Fibroblast of lung (primary cell): ENCODE measurements at places on chromosomes 5 and 9.

- DNase-seq, result peak; percentile 70
Measured at GRCh38 chr5:77882670-77883257, 106.6 kb upstream of the TBCA start.

GRCh38 chr9:133935328-133936005, 56.7 kb downstream of the VAV2 start:
- peak; percentile 93 for DNase-seq

GRCh38 chr9:17476401-17476800, 102.5 kb upstream of the SH3GL2 start:
- DNase-seq, result no peak

- DNase-seq, result no peak
Measured at GRCh38 chr5:15808577-15808976, 308.6 kb downstream of the FBXL7 start.

DNA sequence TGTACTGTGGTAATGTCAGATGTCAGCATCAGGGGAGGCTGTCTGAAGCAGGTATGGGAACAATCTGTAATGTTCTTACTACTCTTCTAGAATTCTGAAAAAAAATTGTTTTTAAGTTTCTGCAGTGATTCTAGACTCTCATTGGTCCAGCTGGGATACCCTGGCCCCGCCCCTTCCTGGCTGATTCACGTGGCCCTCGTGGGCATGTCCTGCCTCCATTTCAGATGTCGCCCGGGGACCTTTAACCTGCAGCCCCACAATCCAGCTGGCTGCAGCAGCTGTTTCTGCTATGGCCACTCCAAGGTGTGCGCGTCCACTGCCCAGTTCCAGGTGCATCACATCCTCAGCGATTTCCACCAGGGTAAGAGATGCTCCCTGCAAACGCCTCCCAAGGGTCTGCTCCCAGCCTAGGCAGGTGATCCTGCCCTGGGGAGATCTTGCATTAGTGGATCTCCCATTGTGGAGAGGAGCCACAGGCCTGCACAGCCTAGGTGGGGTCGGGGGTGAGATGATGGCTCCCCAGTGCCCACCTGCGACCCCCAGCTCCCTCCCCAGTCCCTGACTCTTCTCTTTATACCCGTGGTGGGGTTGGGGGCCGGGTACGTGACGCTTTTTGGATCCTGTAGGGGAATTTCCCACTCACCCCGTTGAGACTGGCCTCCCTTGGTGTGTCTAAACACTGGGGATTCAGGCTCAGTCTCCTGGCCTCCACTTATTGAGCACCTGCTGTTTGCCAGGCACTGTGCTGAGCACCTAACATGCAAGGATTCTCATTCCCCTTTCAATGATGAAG, 36.5 kb downstream of the LAMC3 start:
- DNase-seq, result no peak

GRCh38 chr5:152016421-152016820, 91.8 kb upstream of the GLRA1 start:
- no peak for DNase-seq

GRCh38 chr5:24635209-24635608, 9.6 kb downstream of the CDH10 start:
- no peak for DNase-seq

GRCh38 chr9:127138444-127138843, 16.0 kb upstream of the ANGPTL2 start:
- no peak for DNase-seq

GRCh38 chr9:93259490-93260262, 75.7 kb downstream of the WNK2 start:
- no peak for DNase-seq

- peak; percentile 69 for DNase-seq
Measured at GRCh38 chr5:172410662-172411483, 43.5 kb downstream of the SH3PXD2B start.

GRCh38 chr9:134918646-134919045, 934 bp upstream of the FCN1 start:
- no peak for DNase-seq

DNA sequence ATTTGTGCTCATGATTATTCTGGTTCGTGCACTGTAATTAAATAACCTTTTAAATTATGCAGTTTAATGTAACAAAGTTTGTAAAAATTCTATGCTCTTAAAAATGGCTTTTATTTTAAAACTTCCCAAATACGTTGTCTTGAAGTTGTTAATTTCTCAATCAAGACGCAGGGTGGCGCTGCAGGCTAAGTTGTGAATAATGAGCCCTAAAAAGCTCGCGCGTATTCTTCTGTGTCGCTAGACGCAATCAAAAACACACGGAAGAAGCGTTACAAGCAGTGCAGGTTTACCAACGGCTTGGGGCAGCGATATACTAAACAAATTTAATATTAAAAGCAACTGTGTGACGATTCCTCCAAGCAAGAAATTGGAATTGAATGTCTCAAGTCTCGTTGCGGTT, at the start of gene PCDHB4:
TSS of gene PCDHB4 (plus strand) at position 256 of the 400 bp plus-strand sequence. CDS start 181 bp downstream, outside the sequence.
- DNase-seq, result peak; percentile 8

GRCh38 chr5:87048156-87048555, 219.5 kb upstream of the RASA1 start:
- no peak for DNase-seq

GRCh38 chr5:55816342-55816741, 34.8 kb upstream of the IL31RA start:
- DNase-seq, result peak; percentile 99

GRCh38 chr5:180799194-180799593, 3.4 kb downstream of the MGAT1 start:
- no peak for DNase-seq

- DNase-seq, result peak; percentile 32
Measured at GRCh38 chr9:73081979-73082657, 69.5 kb upstream of the ANXA1 start.

- DNase-seq, result no peak
Measured at GRCh38 chr5:172745838-172746237, 25.2 kb downstream of the DUSP1 start.

DNA sequence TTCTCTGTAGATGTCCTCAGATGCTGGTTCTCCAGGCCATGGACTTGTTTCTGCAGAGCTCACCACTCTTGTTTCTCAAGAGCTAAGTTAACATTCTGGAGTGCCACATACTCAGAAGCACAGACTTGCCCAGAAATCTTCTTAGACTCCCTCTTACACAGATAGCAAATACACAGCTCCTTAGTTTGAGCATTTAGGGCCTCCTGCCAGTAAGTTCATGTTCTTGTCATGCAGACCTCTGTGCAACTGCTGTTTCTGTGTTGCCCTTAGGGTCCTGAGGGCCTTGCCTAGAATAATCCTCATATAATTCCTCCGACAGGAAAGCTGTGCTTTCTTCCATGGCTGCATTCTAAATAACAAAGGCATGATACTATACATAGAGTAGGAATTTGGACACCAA, 1.3 kb upstream of the PTPDC1 start:
- no peak for DNase-seq

DNA sequence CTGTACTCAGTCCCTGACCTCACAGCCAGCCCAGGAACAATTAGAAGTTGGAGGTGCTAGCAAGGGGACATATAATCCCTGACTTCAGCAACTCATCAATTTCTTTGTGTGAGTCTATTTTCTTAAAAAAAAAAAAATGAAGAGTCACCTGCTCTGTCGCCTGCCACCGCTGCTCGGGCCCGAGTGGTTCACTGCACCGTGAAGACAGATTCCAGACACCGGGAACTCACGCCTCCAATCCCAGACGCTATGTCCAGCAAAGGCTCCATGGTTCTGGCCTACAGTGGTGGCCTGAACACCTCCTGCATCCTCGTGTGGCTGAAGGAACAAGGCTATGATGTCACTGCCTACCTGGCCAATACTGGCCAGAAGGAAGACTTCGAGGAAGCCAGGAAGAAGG, 606.6 kb downstream of the PRELID2 start:
- DNase-seq, result no peak

DNA sequence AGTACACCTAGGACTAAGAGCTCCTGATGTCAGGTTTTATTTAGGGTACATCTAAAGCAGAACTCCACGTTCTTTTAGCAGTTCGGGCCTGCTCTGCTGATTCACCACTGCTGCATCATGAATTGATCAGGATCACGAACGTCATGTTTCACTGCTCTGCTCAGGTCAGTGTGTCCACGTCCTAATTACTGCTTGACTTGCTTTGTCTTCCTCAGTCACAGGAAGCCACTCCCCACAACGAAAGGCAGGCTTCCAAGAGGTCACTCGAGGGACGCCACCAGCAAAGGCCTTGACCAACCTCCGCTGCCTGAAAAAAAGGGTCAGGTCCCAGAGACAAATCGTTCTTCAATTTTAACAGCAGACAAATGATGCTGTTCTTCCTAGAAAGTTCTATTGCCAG, 40.3 kb downstream of the CTNND2 start:
- no peak for DNase-seq

GRCh38 chr5:143267186-143267585, 136.3 kb downstream of the NR3C1 start:
- DNase-seq, result no peak

DNA sequence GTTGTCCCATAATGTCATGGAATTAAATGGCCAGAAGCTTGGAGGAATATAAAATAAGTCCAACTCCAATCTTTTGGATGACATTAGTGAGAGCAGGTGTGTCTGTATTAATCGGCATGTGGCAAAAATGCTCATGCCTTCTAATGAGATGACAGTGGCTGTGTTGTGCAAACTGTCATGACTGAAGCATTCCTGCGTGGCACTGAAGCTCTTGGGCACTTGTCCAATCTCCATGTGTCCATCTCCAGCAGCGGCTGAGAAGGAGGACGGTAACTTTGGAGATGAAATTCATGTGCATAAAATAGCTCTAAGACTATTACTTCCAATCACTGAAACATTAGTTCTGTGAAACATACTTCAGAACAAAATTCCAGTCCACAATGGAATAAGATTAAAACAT, 697.5 kb upstream of the GRAMD2B start:
- no peak for DNase-seq

GRCh38 chr9:124180557-124180956, 77.2 kb upstream of the NEK6 start:
- peak; percentile 73 for DNase-seq

DNA sequence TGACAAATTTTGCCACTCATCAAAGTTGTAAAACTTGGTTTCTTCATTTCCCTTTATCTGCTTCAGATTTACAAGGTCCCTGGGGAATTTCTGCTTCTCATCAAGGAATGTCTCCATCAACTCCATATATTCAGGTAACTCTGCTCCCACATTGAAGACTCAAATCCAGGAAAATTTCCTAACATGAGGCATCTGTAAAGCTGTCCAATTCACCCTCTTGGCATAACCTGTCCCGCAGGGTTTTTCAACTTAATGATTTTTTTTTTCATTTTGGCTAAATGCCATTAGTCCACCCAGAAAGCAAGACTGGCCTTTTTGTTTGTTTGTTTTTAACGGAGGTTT, 50.2 kb upstream of the SLC30A5 start:
- DNase-seq, result no peak

DNA sequence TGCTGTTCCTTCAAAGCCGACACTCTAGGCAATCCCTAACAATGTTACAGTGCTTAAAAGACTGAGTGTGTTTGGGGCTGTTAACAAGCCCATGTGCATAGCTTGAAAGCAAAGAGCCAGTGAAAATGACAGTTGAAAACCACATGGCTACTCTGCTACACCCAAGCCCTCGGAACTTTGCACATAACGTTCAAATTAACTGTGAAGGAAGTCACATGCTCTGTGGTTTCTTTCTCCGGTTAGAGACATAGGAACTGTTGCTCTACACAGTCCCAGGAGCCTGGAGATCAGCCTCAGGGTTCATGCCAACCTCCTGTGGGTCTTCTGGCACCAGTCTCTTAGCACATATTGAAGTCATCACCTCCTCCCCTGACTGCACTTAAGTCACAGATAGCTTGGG, 51.1 kb downstream of the C9orf152 start:
- peak; percentile 66 for DNase-seq

DNA sequence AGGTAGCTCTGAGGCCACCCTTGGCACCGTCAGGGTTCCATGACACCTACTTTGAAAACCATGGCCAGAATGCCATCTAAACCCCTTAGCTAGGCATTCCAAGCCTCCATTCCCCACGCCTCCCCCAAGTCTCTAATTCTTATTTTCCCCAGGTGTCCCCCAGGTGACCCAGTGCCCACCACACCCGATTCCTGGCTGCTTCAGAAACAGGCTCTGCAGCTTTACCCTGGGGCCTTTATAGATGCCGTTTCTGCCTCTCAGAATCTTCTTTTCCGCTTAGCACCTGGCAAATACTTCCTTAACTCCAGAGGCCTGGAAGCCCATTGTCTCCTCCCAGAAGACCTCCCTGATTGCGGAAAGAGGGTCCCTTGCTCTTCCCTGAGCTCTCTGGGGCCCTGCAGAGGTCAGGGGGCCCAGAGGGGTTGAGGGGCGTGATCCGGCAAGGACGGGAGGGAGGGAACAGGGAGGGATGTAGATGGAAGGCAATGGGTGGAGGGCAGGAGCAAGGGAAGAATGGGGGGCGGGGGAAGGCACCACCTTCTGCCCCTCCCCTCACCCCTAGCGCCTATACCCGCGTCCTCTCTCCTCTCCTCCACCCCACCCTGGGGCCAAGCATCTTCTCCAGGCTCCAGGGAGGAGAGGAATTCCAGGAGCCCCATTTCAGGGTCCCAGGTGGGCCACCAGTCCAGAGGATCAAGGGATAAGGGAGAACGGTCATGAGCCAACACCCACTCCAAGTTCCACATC, 12.0 kb upstream of the WDR38 start:
- DNase-seq, result no peak

DNA sequence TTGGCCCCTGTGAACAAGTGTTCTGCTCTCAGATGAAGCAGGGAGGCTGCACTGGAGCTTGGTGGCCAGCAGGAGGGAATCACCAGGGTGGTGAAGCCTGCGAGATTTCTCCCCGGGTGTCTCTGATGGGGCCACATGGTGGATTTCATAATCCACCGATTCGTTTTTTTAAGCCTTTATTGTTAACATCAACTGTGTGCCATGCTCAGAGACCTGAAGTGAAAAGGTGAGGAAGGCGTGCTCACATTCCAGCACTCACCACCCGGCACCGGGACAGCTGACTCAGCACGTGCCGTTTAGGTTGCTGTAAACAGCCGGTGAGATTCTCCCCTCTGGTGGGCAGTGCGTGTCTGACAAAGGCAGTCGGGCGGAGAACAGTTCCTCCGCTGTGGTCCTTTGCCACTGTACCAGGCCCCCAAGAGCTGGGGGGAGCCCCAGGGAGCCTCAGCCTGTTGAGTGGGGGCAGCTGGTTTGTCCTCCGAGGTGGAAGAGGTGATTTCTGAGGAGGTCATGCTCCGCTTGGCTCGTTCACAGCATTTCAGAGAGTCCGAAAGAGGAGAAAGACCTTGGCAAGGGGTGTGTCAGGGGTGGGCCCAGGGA, 12.7 kb upstream of the AHRR start:
- DNase-seq, result peak; percentile 42

DNA sequence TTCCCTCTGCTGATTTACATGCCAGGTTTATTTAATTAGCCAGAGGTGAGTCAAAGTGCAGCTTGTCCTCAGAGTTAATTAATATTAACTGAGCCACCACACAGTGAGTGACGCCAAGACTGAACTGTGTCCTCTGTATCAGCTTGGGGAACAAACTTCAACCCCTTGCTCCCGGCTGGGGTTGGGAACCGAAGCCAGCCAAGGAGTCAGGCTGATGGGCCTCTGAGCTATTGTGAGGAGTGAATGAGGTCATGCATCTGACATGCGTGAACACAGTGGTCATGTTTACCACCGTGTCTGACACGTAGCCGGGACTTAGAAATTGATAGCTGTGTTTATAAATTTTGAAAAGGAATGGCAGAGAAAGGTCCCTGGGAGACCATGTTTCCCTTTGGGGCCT, 17.1 kb downstream of the IGIP start:
- DNase-seq, result no peak
